Right atrium auricular region (tissue), 2 donors: ENCODE measurements at places on chromosomes 3 and 15.

DNA sequence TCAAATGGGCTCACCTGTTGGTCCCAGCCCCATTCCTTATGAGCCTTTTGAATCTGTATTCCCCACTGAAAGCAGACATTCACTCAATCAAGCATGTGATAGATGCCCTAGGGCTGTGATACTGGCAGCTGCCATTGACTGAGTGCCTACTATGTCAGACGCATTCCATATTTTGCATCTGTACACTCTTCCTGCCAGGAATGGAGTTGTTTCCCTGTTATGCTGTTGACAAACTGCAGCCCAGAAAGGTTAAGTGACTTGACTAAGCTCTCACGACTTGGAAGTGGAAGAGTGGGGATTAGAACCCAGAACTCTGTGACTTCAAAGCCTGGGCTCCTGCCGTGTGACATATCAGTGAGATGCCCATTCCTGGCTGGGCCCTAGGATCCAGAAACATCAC is 211.4 kb downstream of the RPLP1 start:
- DNase-seq = no peak

DNA sequence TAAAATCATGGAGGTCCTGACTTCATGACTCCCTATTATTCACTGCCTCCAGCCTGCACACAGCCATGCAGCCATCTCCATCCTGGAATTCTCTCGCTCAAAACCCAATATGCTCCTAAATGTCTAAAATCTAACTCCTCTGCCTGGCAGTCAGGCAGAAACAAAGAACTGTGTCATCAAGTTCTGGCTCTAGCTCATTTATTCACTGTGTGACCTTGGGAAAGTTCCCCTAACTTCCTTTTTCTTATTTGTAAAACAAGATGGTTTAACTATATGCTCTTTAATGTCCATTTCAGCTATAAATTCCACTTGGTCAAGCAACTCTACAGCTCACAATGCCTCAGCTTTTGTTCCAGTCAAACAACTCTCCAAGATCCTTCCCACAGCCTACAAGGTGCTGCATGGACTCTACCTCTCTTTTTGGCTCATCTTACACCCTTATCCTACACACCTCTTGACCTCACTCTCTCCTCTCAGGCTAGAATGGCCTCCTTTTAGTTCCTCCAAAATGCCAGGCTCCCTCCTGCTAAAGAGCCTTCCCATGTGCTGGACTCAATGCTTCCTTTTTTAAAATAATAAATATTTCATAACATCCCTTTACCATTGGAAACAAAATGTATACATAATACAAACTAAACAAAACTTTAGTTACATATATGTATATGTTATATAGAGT is 16.4 kb downstream of the PIK3CB start:
- DNase-seq = no peak

GRCh38 chr15:29692527-29692926 is 129.7 kb downstream of the TJP1 start:
- DNase-seq = peak; percentile 44

DNA sequence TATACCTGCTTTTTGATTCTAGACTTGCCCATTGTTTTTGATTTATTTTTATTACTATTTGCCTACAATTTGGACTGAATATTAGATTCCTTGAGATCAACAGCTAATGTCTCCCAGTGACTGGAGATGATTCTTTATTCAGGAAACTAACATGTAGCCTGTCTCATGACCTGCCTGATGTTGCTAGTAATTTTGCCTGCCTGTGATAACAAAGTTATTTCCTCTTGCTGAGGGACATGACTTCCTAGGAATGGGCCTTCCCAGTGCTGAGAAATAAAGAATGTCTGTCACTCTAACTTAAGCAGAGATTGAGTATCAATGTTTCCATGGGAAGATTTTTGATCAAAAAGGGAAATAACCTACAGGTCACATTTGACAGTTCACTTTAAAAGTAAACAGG is 13.4 kb upstream of the NPHP3 start:
- DNase-seq = no peak
